Smooth muscle cell of the brain vasculature (primary cell): ENCODE measurements at places on chromosomes 4 and X.

GRCh38 chr4:177574446-177574845 lies 132.2 kb upstream of the AGA start:
- no peak for DNase-seq

GRCh38 chr4:73741031-73741749 lies 821 bp downstream of the CXCL8 start:
- no peak for DNase-seq

DNA sequence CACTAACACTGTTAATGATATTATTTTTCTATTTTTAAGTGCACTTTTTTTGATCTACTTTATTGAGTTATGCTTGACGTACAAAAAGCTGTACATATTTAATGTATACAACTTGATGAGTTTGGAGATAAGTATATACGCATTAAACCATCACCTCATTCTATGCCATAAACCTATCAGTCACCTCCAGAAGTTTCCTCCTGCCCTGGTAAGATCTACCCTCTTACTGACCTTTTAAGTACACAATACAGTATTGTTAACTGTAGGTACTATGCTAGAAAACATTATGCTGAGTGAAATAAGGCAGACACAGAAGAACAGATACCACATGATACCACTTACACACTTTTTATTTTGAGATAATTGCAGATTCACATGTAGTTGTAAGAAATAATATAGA lies 36.9 kb downstream of the INTS6L start:
- no peak for DNase-seq

- DNase-seq = no peak
These were observed at the start of gene SOD3 for GRCh38 chr4:24794916-24795665. Gene SOD3 (plus strand): TSS chr4:24795573. CDS start chr4:24799522, 3,949 bp downstream.

DNA sequence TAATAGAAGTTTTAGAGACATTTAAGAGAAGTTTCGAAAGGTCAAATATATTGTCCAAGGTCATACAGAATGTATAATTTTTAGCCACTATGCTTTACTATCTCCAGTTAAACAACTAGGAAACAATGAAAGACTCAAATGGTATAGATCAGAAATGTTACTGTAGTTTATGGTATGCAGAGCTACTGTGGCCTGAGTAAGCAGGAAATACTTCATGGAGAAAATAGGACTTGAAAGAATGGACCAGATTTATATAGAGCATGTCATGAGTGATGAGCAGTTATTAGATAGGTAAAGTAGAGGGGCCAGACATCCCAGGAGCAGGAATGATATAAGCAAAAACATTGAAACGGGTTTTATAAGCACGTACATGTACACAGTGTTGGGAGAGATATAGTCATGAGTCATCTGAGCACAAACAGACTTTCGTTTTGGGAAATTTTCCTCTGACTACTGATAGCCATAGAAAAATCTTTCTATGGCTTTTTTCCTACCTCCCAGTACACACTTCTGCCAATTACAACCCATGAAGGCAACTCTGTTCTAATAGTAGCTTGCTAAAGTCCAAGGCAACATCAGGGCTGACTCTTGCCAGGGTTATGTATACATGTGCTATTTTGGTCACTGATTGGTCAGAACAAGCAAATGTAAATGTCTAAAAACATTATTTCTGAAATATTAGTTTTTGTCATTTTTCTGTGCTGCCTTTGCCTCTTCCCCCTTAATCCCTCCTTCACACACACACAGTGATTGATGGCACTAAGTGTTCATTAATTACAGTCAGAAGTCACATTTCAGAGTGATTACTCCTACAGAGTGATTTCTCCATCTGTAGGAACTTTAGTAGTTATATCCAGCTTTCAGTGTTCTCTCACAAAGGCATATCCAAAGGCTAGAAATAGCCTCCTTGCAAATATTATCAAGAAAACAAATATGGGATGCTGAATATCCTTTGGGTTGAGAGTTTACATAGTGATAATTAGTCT lies 198.7 kb downstream of the ENOX2 start:
- no peak for DNase-seq

DNA sequence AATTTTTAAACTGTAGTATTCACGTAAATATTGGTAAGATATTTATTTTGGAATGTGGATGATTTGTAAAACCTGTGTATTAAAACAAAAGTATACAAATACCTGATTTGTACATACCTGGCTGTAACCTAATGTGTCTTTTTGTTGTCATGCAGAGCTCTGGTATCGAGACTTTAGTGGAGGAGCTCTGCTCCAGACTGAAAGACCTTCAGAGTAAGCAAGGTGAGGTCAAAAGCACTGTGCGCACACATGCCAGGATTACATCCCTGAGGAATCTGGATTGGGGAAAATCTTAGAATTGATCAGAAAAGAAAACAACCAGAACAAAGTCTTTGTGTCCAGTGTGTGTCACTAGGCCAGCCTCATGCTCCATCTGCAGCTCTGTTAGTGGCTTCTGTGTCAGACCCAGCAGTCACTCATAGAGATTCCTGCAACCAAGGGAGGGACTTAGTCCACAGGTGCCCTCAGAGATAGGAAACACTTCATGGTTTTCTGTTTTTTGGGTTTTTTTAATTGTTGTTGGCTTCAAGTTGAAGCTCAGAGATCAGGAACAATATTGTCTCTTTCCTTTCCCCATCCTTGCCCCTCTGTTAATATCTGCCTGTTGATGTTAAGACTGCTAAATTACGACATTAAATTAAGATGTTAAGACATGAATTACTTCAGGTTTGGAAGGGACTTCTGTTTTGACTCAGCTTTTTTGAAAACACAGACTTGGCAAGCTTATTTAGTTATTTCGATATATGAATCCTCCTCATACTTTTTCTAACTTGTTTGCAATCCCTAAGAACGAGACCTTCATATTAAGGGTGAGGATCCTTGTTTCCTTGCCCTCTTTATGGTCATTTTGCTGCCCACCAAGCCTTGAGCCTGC lies 52.4 kb upstream of the TBC1D14 start:
- no peak for DNase-seq

- no peak for DNase-seq
These were observed 74.6 kb downstream of the RAPGEF2 start for GRCh38 chr4:159177265-159178150.

DNA sequence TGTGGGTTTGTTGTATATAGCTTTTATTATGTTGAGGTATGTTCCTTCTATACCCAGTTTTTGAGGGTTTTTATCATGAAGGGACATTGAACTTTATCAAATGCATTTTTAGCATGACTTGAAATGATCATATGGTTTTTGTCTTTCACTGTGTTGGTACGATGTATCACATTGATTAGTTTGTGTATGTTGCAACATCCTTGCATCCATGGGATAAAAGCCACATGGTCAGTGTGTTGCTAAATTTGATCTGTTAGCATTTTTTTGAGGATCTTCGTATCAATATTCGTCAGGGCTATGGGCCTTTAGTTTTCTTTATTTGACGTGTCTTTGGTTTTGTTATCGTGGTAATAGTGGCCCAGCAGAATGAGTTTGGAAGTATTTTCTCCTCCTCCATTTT lies 11.3 kb upstream of the BLTP1 start:
- DNase-seq = no peak

DNA sequence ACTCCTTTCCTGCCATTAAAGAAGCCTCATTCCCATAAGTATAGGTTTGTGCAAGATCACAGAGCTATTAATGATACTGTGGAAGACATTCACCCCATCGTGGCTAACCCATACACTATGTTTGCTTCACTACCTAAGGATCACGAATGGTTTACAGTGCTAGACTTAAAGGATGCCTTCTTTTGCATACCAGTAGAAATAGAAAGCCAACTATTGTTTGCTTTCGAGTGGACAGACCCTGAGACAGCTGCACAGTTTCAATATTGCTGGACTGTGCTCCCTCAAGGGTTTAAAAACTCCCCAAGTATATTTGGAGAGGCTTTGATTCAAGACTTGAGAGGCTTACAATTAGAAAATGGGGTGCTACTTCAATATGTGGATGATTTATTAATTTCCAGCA lies 16.0 kb upstream of the PAPSS1 start:
- no peak for DNase-seq

- DNase-seq = no peak
These were observed 40.1 kb downstream of the UGT2B15 start for GRCh38 chr4:68630371-68630770.

GRCh38 chr4:54403700-54404453 lies 174.8 kb downstream of the PDGFRA start:
- DNase-seq = no peak

DNA sequence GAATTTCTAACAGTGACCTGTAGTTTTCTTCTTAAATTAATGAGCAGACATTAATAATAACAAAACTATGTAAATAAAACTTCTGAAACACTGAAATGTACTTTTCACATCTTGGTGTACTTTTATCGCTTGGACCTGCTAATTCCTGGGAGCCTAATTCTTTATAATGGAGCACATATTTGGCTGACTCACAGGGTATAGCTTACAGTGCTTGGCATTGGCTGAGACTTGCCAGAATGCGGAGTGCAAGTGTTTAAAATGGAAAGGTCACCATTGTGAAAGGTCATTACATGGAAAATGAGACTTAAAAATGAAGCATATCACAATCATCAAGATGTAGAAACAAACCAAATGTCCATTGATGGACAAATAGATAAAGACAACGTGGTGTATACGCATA lies 137.3 kb upstream of the PDLIM3 start:
- no peak for DNase-seq

DNA sequence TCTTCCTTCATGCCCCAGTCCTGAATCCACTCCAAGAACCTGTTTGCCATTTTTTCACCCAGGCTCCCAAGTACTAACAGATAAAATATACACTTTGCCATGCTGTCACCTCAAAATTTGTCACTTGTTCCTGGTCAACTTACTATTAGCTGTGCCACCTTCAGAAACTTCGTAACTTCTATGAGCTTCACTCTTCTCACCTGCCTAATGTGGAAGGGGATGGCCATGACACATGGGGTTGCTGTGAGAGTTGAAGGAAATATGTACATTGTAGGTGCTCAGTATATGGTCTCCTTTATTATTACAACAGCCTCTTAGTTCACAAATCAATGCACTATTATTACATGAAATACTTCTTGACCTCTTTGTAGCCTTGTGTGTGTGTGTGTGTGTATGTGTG lies 10.4 kb downstream of the TMSB4X start:
- DNase-seq = no peak

- DNase-seq = no peak
These were observed 89.9 kb downstream of the SHISA3 start for GRCh38 chr4:42487230-42487629.

GRCh38 chr4:184284742-184285141 lies 67.1 kb upstream of the ENPP6 start:
- DNase-seq = no peak
